ENCODE measurements at places on chromosomes 1 and 21.

- DNase-seq: no peak
These were observed 6.3 kb upstream of the POU3F1 start for GRCh38 chr1:38052750-38053415.

DNA sequence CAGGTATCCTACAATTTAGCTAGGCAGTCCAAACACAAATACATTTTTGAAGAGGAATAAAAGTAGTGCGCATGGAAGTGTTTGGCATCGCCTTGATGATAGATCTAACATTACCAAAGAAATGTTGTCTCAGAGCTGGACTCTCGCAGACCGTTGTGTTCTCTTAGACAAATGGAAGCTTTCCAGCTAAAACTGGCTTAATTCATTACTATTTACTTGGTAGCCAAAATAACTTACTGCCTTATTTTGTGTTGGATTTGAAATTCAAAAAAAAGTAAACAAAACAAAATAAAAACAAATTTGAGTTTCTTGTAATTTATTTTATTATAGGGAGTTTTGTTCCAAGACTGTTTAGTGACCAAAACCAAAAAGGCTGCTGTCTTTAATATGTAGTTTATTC lies 51.6 kb downstream of the PDE4B start:
- DNase-seq: no peak

DNA sequence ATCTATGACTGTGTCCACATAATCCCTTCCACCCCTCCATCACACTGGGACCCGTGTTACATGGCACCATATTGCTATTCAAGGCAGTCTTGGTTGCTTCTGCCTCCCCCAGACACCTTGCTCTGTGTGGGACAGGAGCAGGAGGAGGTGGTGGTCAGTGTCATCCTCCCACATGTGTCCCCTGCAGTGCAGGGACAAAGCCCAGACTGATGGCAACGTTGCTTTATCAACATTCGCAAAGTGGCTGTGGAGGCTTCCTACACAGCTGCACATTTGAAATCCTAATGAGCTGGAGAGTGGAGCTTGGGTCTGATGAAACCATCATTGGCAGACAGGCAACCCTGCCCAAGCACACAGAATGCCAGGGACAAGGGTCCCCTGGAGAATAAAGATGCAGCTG lies 26.2 kb downstream of the TRIM67 start:
- no peak for DNase-seq

- DNase-seq: no peak
These were observed 16.7 kb downstream of the KDM1A start for GRCh38 chr1:23035823-23036452.

DNA sequence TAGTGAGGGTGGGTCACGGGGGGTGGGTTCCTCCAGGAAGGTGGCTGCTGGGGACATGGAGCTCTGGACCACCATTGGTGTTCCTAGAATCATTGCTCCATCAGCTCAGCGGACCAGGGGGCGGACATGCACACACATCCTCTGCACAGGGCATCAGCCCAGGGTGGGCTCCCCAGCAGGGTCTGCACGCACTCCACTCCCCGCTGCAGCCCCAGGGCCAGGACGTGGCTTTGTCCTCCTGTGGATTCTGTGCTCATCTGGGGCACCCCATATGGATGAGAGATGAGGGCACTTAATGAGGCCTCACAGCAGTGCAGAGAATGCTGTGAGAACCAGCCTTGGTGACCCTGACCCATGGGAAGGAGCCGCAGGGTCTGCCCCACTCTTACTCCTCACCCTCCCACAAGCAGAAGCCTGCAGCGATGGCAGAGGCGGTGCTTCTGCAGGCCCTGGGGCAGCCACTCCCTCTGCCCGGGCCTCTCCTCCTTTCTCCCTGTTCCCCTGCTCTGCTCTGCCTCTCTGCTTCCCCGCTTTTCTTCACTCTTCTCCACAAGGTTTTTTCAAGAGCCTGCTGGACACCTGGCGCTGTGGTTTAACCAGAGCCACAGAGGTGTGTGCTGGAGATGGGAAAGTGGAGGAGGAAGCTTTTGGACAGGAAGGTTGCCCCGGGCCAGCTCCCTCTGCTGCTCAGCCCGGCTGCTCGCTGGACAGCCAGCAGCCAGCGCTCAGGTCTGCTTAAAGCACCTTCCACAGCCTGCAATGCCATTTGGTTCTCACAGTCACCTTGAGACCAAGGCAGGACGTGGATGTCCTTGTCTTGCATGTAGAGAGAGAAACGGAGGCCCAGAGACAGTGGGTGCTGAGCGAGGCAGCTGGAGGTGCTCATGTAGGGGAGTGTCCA lies 26.3 kb upstream of the PCBP3 start:
- no peak for DNase-seq

All from NCI-H1105 treated with DMSO at 0.1 percent for 48 hours (cell line).